Renal cortical epithelial cell (primary cell): ENCODE measurements at places on chromosomes 1 and 21.

- DNase-seq = no peak
These were observed at the start of gene TLR5 for GRCh38 chr1:223142795-223143536. TSS of gene TLR5 (minus strand) at chr1:223143248. CDS start at chr1:223113031, 30,217 bp downstream.

- DNase-seq = no peak
These were observed 1.7 kb downstream of the RCC2 start for GRCh38 chr1:17437580-17438317.

- DNase-seq = no peak
These were observed at the start of gene CNR2 for GRCh38 chr1:23913212-23913880. TSS of gene CNR2 (minus strand) at chr1:23913362. CDS start at chr1:23875617, 37,745 bp downstream.

DNA sequence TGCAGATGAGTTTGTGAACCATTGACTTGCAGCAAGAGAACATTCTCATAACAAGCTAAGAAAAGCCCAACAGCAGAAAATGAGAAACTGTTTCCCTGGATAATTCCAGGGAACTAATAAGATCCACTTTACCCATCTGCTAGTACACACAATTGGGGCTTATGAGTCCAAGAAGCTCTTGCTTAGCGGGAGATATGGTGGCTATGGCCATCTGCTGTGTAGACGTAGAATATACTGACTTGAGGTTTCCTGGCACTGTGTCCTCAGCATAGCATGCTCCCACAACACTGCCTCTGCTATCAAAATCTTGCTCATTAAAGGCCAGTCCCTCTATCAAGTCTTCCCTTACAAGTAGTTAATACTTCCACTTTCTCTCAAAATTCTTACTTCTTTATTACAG is 6.8 kb upstream of the RXRG start:
- no peak for DNase-seq

GRCh38 chr1:234544087-234544579 is 65.2 kb upstream of the TARBP1 start:
- DNase-seq = peak; percentile 87

DNA sequence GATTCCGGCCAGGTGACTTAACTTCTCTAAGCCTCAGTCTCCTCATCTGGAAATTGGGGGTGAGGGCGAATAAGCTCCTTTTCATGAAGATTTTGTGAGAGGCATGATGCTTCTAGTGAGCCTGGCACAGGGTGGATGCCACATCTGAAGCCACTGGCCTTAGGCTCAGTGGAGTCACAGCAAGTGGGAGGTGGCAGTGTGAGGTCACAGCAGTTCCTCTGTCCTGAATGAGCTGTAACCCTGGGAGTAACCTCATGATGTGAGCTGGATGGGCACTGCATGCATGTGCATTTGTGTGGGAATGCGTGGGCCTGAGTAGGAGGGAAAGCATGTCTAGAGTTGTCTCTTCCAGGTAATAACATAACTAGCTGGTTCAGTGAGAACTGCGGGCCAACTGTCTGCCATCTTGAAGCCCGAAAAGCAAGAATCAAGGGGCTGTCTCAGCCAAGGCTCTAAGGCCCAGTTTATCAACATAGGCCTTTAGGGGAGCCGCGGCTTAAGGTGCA is 27.0 kb upstream of the HTR1D start:
- no peak for DNase-seq

DNA sequence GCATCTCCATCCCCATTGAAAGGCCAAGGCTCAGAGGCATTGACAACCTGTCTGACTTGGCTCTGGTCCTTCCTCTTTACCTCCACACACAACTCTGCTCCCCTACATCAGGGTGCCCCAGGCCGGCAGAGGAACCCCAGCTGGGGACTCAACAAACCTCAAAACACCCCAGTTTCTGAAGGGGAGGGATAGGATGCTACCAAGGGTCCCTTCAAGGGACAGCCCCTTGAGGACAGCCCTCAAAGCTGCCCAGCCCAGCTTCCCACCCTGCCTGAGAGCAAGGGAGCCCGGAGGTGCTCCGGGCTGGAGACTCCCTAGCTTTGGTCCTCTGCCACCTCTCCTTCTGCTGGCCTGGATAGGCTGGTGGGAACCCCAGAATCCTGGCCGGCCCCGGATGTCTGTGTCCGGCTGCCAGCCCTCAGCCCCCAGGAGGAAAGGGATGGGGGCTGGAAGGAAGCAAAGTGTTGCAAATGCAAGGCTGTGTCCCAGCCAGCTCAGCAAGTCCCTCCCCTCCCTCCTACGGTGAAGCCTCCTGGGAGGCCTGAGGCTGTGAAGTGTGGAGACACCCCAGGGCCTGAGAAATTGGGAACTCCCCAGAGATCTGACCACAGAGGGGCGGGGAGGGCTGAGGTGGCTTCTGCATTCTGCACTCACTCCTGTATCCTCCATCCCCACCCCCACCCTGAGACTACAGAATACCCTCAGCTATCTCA is 1.1 kb upstream of the MARCKSL1 start:
- DNase-seq = peak; percentile 76

- no peak for DNase-seq
These were observed 82.3 kb downstream of the TM2D1 start for GRCh38 chr1:61642475-61643232.

DNA sequence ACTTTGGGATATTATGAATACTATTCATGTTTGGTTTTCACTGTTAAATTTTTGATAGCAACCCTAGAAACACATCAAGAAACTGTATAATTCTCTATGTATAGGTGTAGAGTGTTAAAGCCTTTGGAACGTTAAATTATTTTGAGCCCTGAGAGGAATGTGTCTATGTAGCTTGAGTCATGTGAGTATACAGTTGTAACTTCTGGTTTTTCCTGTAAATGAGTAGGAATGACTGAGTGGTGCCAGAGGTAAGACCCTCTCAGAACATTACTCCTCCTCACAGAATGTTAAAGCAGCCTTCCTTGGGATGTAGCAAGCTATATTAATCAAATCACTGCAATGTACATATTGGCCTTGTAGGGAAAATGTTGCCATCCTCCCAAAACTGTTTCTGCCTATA is 69.0 kb downstream of the C1orf21 start:
- no peak for DNase-seq

DNA sequence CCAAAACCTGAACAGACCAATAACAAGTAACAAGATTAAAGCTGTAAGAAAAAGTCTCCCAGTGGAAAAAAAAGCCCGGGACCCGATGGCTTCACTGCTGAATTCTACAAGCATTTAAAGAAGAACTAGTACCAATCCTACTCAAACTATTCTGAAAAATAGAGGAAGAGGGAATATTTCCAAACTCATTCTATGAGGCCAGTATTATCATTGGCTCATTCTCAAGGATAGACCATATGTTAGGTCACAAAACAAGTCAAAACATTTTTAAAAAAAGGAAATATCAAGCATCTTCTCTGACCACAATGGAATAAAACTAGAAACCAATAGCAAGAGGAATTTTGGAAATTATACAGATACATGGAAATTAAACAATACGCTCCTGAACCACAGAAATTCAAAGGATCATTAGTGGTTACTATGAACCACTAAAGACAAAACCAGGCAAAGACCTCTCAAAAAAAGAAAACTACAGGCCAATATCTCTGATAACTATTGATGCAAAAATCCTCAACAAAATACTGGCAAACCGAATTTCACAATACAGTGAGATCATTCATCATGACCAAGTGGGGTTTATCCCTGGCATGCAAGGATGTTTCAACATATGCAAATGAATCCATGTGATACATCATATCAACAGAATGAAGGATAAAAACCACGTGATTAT is 13.9 kb upstream of the IL20 start:
- peak; percentile 28 for DNase-seq

GRCh38 chr1:204685236-204686006 is at the start of gene LRRN2:
TSS of gene LRRN2 (minus strand) at chr1:204685738. CDS start at chr1:204619992, 65,746 bp downstream.
- DNase-seq = no peak

GRCh38 chr1:228375578-228376261 is 30.9 kb downstream of the TRIM11 start:
- DNase-seq = no peak

DNA sequence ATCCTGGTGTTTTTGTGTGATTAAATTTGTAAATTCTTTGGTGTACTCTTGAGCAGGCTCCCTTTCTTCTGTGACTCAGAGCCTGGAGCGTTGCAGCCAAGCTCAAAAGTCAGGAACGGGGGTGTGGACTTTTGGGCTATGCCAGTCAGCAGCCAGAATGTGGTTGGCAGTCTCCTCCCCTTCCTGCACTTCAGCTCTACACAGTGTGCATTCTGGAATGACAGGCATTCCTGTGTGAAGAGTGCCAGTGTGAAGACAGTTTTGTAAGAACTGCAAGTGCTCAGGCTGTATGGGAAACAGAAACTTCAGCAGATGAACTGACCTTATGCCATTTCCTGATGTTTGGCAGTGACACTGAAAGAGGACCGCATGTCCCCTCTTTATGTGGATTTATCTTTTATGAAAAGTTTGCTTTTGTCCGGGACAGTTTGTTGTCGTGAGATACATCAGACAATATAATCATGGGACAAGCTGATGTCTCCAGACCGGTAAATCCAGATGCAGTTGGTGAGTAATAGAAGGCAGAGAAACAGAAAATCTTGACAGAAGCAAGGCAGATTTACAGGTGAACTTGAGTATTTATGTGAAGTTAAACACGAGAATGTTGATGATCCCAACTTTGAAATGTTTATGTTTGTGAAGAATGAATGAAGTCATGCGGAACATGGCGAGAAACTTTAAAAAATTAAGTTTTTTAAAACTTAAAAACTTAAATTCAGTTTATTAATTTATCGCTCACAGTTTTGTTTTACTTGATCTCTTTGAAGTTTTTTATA is 67.7 kb upstream of the RCC1 start:
- peak; percentile 99 for DNase-seq

DNA sequence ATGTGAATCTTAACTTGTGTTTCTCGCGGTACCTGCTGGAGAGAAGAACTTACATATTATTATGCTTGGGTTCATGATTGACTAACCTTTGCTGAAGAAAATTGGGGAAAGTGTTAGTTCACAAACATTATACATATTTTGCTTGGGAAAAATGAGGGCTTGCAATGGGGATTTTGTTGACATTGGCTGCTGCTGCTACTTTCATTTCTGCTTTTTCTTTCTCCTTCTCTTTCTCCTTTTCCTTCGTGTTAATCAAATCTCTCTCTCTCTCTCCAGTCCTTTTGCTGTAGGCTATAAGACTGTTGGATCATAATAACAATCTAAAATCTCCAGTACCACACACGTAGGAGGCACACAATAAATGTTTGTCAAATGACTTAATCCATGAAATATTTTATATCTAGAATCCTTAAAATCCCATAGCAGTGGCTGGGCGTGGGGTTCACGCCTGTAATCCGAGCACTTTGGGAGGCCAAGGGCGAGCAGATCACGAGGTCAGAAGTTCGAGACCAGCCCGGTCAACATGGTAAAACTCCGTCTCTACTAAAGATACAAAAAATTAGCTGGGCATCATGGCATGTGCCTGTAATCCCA is 23.0 kb downstream of the IRF2BP2 start:
- DNase-seq = no peak

- peak; percentile 15 for DNase-seq
These were observed 376.5 kb upstream of the DAB1 start for GRCh38 chr1:57800376-57800775.

DNA sequence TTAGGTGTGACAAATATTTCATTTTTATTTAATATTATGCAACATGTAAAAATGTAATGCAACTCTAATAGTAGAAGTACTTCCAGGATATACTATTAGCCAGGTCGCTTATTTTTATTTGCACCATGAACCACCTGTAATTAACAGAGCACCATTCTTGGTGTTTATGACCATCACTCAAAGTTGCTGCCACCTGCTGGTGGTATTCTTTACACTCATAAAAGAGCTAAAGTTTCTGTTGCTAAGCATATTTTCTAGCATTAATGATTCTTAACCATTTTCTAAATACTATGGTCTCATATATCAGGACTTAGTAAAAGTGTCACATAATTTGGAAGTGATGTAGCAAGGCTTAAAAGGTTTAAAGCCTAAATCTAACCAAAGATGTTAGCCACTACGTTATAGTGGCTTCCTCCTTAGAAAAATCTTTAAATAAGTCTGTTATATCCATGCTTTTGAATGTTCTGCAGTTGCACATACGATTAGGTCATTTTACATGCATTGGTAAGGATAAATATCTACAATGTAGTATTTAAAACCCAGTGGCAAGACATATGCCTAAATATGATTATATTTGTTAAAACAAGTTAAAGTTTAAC is 244.5 kb downstream of the NEGR1 start:
- peak; percentile 60 for DNase-seq
